ENCODE measurements at places on chromosomes 1 and 21. TPM values are rescaled to one million over a fixed set of nuclear protein-coding genes. Genes with fewer than 3 reads are reported as not detected.
A peak's percentile ranks its signal among the peaks of the same experiment; 100 is the strongest.

DNA sequence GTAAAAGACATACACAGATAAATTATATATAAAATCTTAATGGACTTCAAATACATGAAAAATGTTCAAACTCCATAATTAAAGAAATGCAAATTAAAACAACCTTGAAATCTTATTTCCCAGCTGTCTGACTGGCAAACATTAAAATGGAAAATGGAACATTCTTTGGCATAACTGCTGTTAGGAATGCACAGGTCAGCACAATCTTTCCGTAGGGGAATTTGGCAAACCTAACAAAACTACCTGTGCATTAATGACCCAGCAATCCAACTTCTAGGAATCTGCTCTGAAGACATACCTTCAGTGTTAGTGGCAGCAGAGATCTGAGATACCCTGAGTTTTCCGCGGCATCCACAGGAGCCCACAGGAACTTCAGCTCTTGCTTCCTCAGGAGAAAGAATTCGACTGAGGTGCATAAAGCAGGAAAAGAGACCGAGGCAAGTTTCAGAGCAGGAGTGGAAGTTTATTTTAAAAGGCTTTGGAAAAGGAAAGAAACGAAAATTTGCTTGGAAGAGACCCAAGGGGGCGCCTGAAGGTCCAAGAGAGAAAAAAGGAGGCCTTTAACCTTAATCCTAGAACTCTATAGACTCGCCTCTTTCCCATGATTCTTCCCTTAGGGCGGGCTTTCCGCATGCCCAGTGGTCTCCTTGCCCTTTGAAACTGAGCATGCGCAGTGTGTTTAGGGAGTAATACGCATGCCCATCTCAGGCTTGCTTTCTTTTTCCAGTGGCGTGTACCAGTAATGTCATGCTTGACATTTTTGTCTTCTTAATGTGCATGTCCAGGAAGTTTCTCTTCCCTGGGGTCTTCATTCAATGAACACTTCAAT, 24.8 kb downstream of the LYPD8 start:
- H3K27ac ChIP-seq, result no peak overlapping the region
- H3K4me1 ChIP-seq, result no peaks in the 10 kb centered on the region
- H3K36me3 ChIP-seq, result no peaks in the 10 kb centered on the region

- no peak for DNase-seq
- no peaks in the 10 kb centered on the region for H3K27me3 ChIP-seq
- no peaks in the 10 kb centered on the region for H3K4me1 ChIP-seq
- H3K36me3 ChIP-seq, result peaks cover 24% of the 10 kb centered on the region
Measured at GRCh38 chr1:36182734-36183133, 26.8 kb downstream of the MAP7D1 start.

Gene CKS1B
- total RNA-seq, result 16.8 TPM

GRCh38 chr1:186775881-186776560, 52.7 kb upstream of the PLA2G4A start:
- no peaks in the 10 kb centered on the region for H3K36me3 ChIP-seq
- H3K27me3 ChIP-seq, result no peaks in the 10 kb centered on the region
- no peaks in the 10 kb centered on the region for H3K4me1 ChIP-seq
- no peak for DNase-seq
- H3K27ac ChIP-seq, result no peak overlapping the region

DNA sequence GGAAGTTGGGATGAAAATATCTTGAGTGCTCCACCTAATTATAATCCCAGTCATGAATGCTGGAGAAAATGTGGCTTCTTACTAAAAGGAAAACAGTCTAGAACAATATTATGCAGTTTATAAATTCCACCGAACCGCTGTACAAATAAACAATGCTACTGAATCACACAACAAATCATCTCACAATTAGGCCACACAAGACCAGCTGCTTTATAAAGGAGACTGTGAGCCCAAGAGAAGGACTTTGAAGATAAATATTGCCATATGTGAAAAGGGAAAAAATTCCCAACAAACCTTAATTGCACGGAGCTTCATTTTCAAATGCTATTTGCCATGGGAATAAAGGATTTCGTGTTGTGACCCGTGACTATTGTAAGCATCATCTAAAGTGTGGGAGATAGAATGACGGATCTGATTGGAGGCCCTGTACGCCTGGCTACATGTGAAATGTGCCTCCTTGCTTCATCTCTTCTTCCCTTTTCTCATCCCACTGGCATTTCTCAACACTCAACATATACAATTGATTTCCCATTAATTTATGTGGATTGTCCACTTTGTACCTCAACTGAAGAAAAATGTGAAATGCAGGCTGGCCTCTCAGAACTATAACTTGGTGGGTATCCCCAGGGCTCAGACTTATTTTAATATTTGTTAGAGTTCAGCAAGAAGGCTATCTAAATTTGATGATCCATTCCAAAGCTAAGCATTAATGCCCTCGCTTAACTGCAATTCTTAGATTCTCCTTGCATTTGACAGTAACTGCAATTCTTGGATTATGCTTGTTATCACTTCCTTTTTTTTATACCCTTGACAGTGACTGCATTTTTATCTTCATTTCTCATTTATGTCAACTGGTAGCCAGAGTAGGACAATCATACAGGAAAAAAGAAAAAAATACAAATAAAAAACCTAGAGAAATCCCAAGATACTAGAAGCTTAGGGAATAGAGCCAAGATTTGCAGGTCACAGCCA, 122.3 kb downstream of the TGFB2 start:
- no peak for DNase-seq
- H3K4me1 ChIP-seq, result no peaks in the 10 kb centered on the region
- no peaks in the 10 kb centered on the region for H3K36me3 ChIP-seq
- H3K27me3 ChIP-seq, result no peaks in the 10 kb centered on the region
- H3K27ac ChIP-seq, result no peak overlapping the region

DNA sequence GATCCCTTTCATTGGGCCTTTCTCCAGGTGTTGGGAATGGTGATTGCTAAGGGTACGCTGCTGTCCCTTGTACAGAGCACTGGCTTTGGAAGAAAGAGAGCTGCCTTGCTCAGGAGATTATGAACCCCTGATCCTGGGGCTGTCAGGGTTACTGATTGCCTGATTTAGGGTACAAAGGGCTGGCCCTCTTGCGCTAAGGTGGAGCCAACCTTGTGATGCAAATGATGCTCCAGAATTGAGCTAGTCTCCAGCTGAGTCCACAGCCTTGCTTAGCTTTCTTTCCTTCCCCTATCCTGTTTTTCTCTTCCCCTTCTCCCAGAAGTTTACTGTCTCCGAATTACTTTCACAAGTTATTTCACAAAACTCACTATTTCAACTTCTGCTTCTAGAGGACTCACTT, 334.7 kb downstream of the AMY1C start:
- no peaks in the 10 kb centered on the region for H3K4me1 ChIP-seq
- no peak overlapping the region for H3K27ac ChIP-seq
- H3K36me3 ChIP-seq, result no peaks in the 10 kb centered on the region

DNA sequence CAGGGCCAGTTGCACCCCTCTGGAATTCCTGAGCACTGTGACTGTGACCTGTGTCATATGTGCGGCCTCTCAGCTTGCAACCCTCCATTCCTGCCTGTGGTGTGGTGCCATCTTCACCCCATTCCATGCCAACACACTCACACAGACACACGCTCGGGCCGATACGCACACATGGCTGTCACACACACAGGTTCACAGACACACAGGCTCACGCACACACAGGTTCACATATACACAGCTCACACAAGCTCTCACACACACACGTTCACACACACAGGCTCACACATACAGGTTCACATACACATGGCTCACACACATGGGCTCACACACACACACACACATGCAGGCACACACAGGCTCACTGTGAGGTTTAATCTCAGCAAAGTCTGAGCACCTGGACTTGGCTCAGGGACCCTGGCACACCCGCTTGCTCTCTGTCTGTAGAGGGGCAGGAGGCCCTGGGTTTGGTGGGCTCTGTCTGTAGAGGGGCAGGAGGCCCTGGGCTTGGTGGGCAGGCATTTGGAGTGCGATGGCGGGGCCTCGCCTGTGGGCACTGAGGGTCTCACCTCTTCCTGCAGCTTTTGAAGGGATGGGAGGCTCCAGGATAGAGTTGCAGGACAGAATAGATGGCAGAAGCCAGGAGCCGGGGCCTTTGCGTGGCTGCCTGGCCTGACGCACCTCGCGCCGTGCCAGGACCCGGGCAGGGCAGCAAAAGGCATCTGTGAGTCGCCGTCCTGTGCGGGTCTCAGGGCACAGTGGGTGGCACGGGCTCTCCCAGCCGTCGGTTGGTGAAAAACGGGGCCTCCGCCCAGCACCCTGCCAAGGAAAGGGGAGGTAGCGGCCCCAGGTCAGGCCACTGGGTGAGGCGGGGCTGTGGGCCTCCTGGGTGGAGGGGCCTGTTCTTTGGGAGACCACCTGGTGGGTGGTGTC, 17.1 kb downstream of the COL18A1 start:
- H3K27me3 ChIP-seq, result no peaks in the 10 kb centered on the region
- H3K36me3 ChIP-seq, result no peaks in the 10 kb centered on the region
- no peak overlapping the region for H3K4me3 ChIP-seq
- no peak overlapping the region for H3K27ac ChIP-seq
- no peak for DNase-seq

GRCh38 chr21:39688010-39688409, 57.0 kb upstream of the IGSF5 start:
- H3K4me1 ChIP-seq, result no peaks in the 10 kb centered on the region
- no peak overlapping the region for H3K4me3 ChIP-seq
- H3K27ac ChIP-seq, result no peak overlapping the region
- no peaks in the 10 kb centered on the region for H3K36me3 ChIP-seq
- no peaks in the 10 kb centered on the region for H3K27me3 ChIP-seq

- DNase-seq, result no peak
- H3K4me1 ChIP-seq, result peaks cover 6% of the 10 kb centered on the region
- no peak overlapping the region for H3K4me3 ChIP-seq
- no peaks in the 10 kb centered on the region for H3K36me3 ChIP-seq
Measured at GRCh38 chr1:56533197-56533596, 46.2 kb downstream of the PLPP3 start.

DNA sequence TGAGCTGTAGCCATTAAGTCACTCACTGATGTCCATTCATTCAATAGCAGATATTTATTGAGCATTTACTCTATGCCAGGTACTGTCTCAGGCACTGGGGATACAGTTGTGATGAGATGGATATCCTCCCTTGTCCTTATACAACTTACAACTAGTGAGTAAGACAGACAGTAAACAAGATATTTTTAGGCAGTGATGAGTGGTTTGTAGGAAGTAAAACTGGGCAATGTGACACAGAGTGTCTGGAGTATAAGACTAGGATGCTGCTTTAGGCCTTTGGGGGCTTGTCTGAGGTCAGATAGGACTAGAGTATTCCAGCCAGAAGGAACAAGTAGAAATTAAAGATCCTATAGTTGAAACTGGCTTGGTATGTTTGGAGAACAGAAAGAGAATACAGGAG, 41.4 kb downstream of the NOS1AP start:
- H3K27me3 ChIP-seq, result no peaks in the 10 kb centered on the region
- no peaks in the 10 kb centered on the region for H3K36me3 ChIP-seq
- DNase-seq, result no peak
- no peak overlapping the region for H3K4me3 ChIP-seq
- no peak overlapping the region for H3K27ac ChIP-seq
- no peaks in the 10 kb centered on the region for H3K4me1 ChIP-seq

Gene PMVK
- 15.0 TPM for total RNA-seq

GRCh38 chr1:58158016-58158415, 388.5 kb downstream of the OMA1 start:
- H3K27me3 ChIP-seq, result no peaks in the 10 kb centered on the region
- H3K27ac ChIP-seq, result no peak overlapping the region
- no peak overlapping the region for H3K4me3 ChIP-seq
- H3K36me3 ChIP-seq, result no peaks in the 10 kb centered on the region

DNA sequence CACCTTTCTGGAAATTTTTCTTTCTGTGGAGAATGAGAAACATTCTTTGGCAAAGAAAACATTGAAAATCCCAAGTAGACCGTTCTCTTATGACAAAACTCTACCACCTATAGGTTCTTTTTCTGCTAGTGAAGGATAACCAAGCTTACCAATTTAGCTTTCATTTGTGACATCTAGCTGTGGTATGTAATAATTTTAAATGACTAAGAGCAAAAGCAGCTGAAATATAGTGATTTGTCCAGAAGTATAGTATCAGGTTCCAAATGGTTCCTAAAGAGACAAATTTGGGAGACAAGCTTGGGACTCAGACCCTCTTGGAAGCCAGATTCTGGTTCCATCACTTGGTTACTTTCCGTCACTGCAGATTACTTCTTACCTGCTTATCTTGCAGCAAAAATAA, 24.4 kb downstream of the FUBP1 start:
- H3K27ac ChIP-seq, result no peak overlapping the region
- peaks cover 29% of the 10 kb centered on the region for H3K4me1 ChIP-seq
- H3K36me3 ChIP-seq, result peaks cover 83% of the 10 kb centered on the region

DNA sequence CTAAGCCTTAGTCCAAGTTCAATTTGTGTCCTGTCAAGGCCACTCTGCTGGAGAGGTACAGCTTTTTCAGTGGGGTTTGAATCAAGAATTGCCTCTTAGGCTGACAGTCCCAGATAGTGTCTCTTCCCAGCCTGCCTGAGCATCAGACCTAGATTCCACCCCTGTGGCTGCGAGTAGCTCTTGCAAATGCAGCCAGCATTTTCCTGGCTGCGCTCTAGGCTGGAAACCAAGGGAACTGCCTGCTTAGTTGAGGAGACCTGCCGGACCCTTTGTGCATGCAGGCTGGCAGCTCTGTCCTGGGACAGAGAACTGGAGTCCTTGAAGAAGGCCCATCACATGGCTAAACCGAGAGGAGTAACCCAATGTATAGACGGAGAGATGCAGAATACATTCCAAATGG, 293.7 kb downstream of the PCP4 start:
- H3K27ac ChIP-seq, result no peak overlapping the region
- H3K4me3 ChIP-seq, result no peak overlapping the region
- no peaks in the 10 kb centered on the region for H3K36me3 ChIP-seq

DNA sequence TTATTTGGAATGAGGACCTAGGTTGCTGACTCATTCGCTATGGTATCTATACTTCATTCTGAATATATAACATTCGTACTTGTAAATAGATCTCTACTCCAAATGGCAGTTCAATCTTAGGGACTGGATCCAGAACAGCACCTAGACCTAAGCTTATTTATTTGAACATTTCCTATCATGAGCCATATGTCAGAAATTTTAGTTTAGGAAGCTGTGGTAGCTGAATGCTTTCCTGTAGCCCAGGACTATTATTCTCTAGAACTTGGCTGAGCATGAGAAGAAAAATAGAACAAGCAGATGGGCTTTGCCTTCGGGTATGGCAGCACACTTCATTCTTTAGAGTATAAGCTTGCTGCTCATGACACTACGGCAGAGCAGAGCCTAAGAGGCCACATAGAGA, 1114.4 kb upstream of the B3GALT2 start:
- no peaks in the 10 kb centered on the region for H3K36me3 ChIP-seq
- H3K4me3 ChIP-seq, result no peak overlapping the region
- no peaks in the 10 kb centered on the region for H3K4me1 ChIP-seq
- H3K27ac ChIP-seq, result no peak overlapping the region
- H3K27me3 ChIP-seq, result peaks cover 4% of the 10 kb centered on the region

GRCh38 chr1:37434292-37435225, 39.8 kb upstream of the ZC3H12A start:
- DNase-seq, result peak; percentile 75
- no peaks in the 10 kb centered on the region for H3K4me1 ChIP-seq
- no peaks in the 10 kb centered on the region for H3K36me3 ChIP-seq
- H3K4me3 ChIP-seq, result no peak overlapping the region
- H3K27me3 ChIP-seq, result peaks cover 3% of the 10 kb centered on the region

DNA sequence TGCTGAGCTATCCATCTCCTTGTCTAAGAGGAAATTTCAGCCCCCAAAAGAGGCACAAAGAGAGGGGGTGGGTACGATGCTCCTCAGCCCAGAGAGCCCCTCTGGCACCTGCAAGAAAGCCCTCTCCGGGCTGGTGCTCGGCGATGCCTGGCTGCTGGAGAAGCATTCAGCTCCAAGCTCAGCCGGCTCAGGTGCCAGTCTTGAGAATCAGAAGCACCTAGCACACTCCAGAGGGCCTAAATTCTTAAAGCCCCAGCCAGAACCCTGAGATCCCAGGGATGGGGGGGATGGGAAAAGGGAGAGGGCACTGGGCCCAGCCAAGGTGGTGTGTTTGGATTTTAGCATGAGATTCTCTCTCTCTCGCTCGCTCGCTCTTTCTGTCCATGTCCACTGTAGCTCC, 2.9 kb downstream of the GRIK3 start:
- no peak for DNase-seq
- no peaks in the 10 kb centered on the region for H3K36me3 ChIP-seq
- peaks cover 34% of the 10 kb centered on the region for H3K4me1 ChIP-seq
